ENCODE measurements at places on chromosomes 3 and 15. TPM values are rescaled to one million over a fixed set of nuclear protein-coding genes. Genes with fewer than 3 reads are reported as not detected.

Gene SLC28A1
- not detected for total RNA-seq

Gene SIDT1
- total RNA-seq: under 0.01 TPM

Gene SKOR1
- total RNA-seq: 0.36 TPM

DNA sequence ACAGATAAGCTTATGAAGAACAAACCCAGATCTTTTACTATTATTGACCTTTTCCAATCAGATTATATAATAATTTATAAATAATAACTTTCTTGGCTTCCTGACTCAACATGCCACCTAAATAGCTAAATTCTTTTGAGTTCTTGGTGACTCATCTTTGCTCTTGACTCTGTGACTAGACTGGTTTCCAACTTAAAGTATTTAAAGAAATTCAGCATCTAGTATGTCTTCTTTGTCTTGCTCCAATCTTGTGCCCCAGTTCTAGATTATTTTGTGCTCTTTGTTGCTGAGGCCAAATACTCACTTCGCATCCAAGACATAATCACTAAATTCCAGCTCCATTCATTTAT lies 483.2 kb upstream of the TBL1XR1 start:
- H3K27me3 ChIP-seq: no peaks in the 10 kb centered on the region
- H3K4me3 ChIP-seq: no peak overlapping the region
- H3K4me1 ChIP-seq: peaks cover 16% of the 10 kb centered on the region
- H3K27ac ChIP-seq: no peak overlapping the region
- H3K36me3 ChIP-seq: no peaks in the 10 kb centered on the region
- no peak for DNase-seq

GRCh38 chr15:44735482-44736180 lies 697 bp upstream of the TRIM69 start:
- peak overlapping the region; percentile 27 for H3K27ac ChIP-seq
- H3K4me3 ChIP-seq: peak overlapping the region; percentile 15
- peaks cover 5% of the 10 kb centered on the region for H3K36me3 ChIP-seq
- H3K4me1 ChIP-seq: peaks cover 17% of the 10 kb centered on the region
- H3K27me3 ChIP-seq: no peaks in the 10 kb centered on the region
